Tongue (tissue), 3 donors: ENCODE measurements at places on chromosomes 4 and X. TPM values are rescaled to one million over a fixed set of nuclear protein-coding genes. Genes with fewer than 3 reads are reported as not detected.

DNA sequence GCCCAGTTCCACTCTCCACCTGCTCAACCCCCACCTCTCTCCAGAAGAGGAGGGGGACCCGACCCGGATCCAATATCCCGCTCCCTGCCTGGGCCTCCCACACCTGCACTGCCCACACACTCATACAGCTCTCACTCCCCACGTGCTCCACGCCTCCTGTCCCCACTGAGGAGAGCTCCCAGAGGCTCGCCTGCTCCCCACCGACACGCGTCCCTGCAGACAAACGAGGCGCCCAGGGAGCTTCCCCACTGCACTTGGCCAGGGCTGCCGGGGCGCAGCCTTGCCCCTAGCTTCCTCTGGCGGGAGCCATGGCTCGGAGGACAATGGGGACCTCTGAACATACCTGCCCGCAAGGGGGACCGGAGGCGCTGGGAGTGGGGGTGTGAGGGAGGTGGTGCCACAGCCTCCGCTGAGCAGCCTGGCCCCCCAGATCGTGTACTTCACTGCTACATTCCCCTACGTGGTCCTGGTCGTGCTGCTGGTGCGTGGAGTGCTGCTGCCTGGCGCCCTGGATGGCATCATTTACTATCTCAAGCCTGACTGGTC is 5.0 kb downstream of the SLC6A8 start:
- DNase-seq: peak; percentile 32

DNA sequence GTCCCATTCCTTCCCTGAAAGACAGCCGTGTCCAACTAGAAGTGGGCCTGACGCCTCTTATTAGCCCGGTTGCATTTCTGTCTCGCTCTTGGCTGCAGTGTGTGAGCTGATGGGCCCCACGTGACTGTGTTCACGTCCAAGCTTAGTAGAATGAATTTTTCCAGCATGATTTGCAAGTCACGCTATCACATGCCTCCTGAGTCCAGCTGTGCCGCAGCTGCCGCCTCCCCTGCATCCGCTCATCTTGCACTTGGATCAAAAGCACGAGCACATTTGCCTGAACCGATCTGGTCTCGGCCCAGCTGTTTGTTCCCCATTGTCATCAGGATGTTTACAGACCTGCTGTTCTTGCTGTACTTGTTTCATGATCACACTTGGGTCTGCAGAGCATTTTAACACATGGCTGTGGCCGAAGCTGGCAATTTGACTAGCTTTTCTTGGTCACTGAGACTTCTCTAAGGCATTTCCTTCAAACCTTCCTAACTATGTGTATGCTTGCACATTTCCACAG is 126.5 kb downstream of the KIT start:
- peak; percentile 97 for DNase-seq

- no peak for DNase-seq
Measured at GRCh38 chrX:25296850-25297249, 281.1 kb upstream of the ARX start.

DNA sequence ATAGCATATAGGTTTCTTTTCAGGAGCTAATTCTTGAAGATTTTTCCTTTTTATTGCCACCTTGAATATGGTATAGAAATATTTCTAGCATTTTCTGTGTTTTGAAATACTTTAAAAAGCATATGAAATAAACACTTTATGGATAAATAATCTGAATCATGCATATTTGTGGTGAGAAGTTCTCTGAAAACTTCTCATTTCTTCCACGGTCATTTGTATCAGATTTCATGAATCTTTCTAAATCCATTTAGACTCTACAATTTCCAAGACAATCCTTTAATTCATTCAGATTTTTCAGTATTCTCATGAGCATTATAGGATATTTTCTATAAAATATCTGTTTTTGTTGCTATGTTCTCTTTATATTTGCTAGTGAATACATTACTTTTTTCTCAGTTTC is 16.2 kb upstream of the CA5B start:
- DNase-seq: no peak

DNA sequence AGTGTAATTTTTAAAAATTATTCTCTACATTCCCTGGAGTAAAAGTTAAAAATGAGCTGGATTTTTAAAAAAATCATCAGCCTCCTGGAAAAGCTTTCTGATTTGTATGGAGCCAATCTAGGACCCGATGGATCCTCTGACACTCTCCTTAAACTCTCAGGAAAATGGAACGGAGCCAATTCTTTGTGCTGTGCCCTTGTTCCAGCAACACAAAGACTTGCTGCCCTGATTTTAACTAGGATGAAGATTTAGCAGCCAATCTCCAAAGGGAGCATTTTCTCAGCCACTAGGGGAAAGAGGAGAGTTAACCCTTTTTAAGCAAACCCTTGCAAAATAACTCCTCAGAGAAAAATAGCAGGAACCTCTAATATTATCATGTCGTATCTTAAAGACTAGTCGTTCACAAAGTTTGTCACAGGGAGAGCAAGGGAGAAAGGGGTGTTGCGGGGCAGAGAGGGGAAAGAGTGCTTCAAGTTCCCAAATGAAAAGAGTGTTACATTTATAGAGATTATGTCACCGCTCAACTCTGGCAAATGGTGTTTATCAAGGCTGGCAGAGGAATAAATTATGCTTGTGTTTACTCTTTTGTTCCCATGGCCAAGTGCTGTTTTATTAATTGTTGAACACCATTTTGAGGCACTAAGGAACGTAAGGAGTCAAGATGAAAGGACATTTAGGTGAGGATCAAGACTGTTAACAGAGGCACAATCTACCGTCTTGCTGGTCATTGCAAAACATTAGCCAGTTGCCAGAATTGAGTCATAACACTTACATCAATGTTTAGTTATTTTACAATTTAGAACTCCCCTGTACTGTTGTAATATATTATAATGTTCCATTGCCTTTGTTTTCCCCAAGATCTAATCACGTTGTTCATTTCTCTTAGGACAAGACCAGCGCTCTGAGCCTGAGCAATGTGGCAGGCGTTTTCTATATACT is 250.7 kb downstream of the THOC2 start:
- DNase-seq: peak; percentile 3

- DNase-seq: no peak
Measured at GRCh38 chr4:17142232-17142711, 243.8 kb upstream of the LDB2 start.

GRCh38 chrX:53354669-53355068 is 67.8 kb downstream of the SMC1A start:
- DNase-seq: no peak

GRCh38 chr4:105147553-105148161 is 981 bp downstream of the TET2 start:
- peak; percentile 88 for DNase-seq

DNA sequence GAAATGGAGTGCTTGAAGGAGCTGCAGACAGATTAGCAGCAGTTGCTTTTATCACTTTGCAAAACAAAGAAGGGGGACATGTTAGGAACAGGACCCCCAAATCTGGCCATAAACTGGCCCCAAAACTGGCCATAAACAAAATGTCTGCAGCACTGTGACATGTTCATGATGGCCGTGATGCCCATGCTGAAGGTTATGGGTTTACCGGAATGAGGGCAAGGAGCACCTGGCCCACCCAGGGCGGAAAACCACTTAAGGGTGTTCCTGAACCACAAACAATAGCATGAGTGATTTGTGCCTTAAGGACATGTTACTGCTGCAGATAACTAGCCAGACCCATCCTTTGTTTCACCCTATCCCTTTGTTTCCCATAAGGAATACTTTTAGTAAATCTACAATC is 79.6 kb upstream of the GC start:
- no peak for DNase-seq

DNA sequence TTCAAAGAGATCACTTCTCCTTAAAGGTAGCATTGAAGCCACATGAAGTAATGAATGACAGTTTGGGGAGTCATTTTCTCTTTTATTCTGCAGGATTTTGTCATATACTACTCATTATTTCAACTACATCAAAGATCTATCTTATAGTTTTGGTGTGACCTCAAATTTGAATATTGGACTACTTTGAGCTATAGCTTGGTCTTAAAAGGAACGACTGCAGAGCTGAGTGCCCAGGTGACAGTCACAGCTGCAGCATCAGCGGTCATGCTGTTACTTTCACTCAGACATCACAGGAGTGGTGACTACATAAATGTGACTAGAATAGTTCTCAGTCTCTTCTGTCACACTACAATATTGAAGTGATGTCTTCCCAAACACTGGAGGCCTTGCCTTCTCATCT is 10.7 kb upstream of the SPCS3 start:
- no peak for DNase-seq

DNA sequence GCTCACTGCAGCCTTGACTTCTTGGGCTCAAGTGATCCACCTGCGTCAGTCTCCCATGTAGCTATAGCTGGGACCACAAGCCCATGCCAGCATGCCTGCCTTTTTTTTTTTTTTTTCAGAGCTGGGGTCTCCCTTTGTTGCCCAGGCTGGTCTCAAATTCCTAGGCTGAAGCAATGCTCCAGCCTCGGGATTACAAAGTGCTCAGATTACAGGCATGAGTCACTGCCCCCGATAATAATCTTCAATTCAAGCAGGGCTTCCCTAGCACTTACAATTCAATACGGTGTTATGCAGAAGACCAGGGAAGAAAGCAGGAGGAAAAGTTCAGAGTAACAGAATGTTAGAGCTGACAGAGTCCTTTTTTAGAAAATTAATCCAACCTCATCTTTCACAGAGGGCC is 26.1 kb downstream of the OTOP1 start:
- no peak for DNase-seq

DNA sequence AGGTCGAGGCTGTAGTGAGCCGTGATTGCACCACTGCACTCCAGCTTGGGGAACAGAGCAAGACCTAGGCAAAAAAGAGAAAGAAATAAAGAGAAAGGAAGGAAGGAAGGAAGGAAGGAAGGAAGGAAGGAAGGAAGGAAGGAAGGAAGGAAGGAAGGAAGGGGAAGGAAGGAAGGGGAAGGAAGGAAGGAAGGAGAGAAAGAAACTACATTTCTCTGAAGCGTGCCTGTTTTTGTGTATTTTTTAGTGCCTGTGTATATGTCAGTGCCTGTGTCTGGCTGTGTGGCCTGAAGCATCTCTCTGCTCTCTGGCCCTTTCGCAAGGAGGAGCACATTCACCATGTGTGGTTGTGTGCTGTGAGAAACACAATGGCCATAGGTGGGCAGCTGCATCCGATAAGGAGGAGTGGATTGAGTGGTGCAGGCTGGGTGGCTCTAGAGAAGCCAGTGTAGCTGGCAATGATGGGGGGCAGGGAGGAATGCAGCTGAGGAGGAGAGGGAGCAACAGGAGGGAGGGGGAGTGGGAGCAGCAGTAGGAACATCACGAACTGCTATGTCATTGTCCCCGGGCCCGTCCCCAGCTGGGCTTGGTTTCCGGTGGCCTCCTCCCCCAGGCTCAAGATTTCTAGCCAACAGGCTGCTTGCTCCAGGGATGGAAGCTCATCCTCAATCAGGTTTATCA is 11.4 kb downstream of the SYN1 start:
- no peak for DNase-seq

- peak; percentile 10 for DNase-seq
Measured at GRCh38 chrX:112874175-112874574, 33.5 kb upstream of the AMOT start.

DNA sequence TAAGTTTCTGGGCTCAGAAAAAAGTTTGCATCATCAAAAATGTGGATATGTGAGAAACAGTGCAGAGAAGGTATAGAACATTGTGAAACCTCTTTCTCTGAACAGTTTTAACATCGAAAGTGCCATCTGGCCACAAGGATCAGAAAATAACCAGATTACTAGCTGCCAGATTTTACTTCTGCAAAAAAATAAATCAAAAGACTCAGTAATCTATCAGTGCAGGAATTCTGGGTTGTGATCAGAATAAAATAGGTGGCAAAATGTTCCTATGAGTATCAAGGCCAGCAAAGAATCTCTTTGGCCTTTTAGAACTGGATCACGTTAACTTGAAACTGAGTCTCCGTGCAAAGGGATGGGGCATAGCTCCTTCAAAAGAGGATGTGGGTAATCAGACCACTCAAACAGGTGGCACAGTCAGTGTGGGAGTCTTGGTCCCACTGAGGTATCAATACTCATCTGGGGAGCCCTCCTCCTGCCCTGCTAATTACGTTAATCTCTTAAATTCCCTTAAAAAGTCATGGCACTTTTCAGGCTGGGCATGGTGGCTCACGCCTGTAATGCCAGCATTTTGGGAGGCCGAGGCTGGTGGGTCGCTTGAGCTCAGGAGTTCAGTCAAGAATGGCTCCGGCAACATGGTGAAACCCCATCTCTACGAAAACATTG is 26.7 kb upstream of the RBM47 start:
- no peak for DNase-seq

DNA sequence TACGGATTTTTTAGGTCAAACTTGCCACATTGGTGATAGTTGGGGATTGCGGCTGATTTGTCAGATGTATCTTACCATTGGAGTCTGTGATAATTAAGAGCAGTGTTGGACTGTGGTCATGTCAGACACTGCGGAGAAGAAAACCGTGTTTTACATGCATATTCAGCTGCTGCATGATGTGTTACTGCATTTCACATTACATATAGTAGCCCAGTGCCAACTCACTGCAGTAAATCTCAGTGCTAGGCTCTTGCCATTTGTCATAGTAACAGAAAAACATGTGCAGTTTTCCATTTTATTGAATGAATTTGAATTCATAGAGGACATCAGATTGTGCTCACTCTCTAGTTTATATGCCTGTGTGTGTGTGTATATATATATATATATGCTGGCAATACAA is 543.7 kb downstream of the IL1RAPL1 start:
- no peak for DNase-seq

DNA sequence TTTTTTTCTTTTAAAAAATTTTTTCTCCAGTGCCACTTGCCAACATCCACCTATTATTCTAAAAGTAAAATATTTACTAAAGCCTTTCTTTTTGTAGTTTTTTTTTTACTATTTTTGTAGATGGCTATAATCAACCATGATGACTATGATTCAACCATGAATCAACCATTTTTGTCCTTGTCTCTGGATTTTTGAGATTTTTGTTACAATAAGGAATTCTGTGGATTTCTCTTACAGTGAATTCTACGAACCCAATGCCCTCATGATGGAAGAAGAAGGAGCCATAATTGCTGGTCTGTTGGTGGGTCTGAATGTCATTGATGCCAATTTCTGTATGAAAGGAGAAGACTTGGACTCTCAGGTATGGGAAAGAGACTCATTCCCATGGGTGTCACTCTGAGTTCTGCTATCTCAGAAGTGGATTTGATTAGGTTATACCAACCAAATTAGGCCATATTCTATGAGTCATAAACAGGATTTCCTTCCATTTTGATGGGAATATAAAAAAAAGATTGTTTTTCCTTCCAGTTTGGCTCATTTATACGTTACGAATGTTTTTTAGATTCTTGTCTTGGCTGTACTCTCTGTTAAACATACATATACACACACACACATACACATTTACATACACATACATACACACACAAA is 46.7 kb downstream of the RUFY3 start:
- DNase-seq: no peak

- peak; percentile 20 for DNase-seq
Measured at GRCh38 chrX:103685396-103685795, 1.1 kb downstream of the MORF4L2 start.

- DNase-seq: no peak
Measured at GRCh38 chr4:94698187-94698586, 59.6 kb upstream of the BMPR1B start.

- DNase-seq: no peak
Measured at GRCh38 chrX:74656079-74656745, 41.8 kb upstream of the RLIM start.

- DNase-seq: peak; percentile 88
Measured at GRCh38 chrX:103533511-103534216, 14.4 kb upstream of the RAB40A start.

The TMEM35A gene
- 1.7 TPM for total RNA-seq

The GAB3 gene
- total RNA-seq: 9.0 TPM

The STBD1 gene
- 64.8 TPM for total RNA-seq

The MAGEA4 gene
- not detected for total RNA-seq

The LGI2 gene
- 16.9 TPM for total RNA-seq

The KLKB1 gene
- total RNA-seq: 1.2 TPM

The FREM3 gene
- not detected for total RNA-seq

The CXorf49 gene
- total RNA-seq: not detected

The TNMD gene
- total RNA-seq: 3.4 TPM
